ENCODE measurements at places on chromosomes 5 and 9.

DNA sequence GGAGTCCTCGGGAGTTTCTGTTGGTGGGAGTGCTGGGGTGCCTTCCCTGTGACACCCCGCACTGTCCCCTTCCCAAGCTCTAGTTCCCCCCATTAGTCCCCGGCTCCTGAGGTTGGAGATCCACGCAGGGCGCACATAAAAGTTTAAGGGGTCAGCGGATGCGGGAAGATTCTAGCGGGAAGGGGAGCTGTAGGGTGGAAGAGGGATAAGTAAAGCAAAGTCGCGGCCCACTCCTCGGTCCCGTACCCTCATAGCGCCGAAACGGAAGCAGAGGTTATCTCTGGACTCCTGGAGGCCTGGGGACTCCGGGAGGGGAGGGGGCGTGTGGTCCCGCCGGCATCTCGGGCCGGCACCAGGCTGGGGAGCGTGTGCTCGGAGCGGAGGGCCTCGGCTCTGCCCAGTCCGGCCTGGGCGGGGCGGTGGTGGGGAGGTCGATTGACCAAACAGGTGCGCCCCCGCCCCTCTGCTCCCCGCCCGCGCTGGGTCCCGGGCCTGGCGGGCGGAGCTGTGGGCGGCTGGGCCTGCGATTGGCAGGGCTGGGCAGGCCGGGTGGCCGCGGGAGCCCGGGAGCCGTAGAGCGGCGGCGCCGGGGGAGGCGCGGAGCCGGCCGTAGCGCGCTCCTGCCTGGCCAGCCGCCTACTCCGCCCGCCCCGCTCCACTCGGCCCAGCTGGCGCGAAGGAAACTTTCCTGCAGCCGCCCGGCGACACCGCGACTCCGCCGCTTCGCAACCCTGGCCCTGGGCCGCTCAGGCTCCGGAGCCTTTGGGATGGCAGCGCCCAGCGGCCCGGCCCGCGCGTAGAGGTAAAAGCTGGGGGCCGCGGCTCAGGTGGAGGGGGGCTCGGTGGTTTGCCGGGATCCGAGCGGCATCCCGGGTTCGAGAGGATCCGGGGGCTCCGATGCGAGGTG is 52.2 kb upstream of the DAB2IP start:
- peak; percentile 79 for DNase-seq

DNA sequence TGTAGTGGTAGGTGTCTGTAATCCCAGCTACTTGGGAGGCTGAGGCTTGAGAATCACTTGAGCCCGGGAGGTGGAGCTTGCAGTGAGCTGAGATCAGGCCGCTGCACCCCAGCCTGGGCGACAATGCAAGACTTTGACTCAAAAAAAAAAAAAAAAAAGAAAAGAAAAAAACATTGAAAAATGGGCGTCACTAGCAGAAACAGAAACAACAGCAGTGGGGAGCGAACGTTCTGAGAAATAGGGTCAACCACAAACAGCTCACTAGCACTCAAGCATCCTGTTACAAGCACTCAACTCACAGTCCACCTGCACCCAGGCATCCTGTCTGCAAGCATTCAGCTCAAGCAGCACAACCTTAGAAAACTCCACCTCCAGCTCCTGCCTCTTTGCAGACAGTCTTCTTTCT is 17.2 kb downstream of the TRIM14 start:
- no peak for DNase-seq

GRCh38 chr5:157088342-157088990 is 20.4 kb downstream of the HAVCR2 start:
- DNase-seq = no peak

DNA sequence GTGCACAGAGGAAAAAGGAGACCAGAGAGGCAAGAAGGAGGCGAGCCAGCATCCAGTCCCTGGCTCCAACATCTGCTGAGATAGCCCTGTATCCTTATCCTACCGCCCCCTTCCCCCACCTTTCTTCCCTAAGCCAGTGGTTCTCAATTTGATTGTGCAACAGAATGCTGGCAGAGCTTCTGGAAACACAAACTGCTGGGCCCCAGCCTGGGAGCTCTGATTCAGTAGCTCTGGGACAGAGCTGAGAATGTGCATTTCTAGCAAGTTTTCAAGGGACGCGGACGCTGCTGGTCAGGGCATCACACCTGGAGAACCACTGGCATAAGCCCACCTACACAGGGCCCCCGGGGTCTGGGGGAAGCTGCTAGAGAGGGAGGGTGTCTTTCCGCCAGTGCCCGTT is 21.1 kb downstream of the AK8 start:
- DNase-seq = peak; percentile 79

- no peak for DNase-seq
Measured at GRCh38 chr9:89417832-89418473, 80.0 kb downstream of the SEMA4D start.

DNA sequence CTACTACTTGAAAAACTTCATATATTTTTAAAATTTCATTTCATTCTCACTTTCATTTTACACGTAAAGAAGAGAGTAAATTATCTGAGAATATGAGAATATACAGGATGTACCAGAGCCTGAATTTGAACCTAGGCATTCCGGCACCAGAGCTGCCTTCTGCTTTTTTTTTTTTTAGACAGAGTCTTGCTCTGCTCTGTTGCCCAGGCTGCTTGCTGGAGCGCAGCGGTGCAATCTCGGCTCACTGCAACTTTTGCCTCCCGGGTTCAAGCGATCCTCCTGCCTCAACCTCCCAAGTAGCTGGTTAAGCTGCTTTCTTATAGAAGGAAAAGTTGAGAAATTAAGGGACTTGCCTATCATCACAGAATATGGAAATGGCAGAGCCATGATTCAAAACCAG is 540.1 kb downstream of the EBF1 start:
- no peak for DNase-seq

DNA sequence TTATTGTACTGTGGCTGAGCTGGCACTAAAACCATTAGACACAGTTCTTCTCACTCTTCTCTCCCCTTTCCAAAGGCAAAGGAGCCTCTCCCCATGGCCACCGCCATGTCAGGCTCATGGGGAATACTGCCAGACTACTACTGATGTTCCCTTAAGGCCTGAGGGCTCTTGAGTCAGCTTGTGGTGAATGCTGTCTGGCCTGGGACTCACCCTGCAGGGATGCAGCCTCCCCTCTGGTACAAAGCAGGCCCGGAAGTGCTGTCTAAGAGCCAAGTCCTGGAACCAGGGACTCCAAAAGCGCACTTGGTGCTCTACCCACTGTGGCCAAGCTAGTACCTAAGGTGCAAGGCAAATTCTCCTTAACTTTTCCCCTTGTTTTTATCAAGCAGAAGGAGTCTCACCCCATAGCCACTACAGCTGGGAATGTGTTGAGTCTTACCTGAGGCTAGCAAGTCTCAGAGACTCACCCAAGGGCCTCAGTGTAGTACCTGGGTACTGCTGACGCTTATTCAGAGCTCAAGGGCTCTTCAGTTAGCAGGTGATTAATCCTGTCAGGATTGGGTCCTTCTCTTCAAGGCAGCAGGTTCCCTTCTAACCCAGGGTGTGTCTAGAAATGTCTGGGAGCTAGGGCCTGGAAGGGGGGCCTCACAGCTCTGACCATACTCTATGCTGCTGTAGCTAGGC is 33.2 kb upstream of the C5orf46 start:
- no peak for DNase-seq
